Bronchus fibroblast of lung (primary cell): ENCODE measurements at places on chromosomes 7 and 10. TPM values are rescaled to one million over a fixed set of nuclear protein-coding genes. Genes with fewer than 3 reads are reported as not detected.

The FAM25C gene
- total RNA-seq = not detected in 2 replicates

The NEUROG3 gene
- total RNA-seq = not detected in 2 replicates

The OR2A14 gene
- not detected in 2 replicates for total RNA-seq

The LBX1 gene
- total RNA-seq = under 0.01 TPM in 1 of 2 replicates, not detected in the other

The LANCL2 gene
- total RNA-seq = 13.8 and 18.6 TPM in 2 replicates

The OPALIN gene
- not detected in 2 replicates for total RNA-seq

The MBLAC1 gene
- 3.0 and 3.9 TPM in 2 replicates for total RNA-seq

The SLC26A5 gene
- not detected in 2 replicates for total RNA-seq

The TRUB1 gene
- total RNA-seq = 14.0 and 16.8 TPM in 2 replicates

The GPR141 gene
- not detected in 2 replicates for total RNA-seq
